ENCODE measurements at places on chromosomes 16 and 17.

- no peaks in the 10 kb centered on the region for H3K27me3 ChIP-seq
- H3K4me1 ChIP-seq, result peaks cover 6% of the 10 kb centered on the region
- no peak overlapping the region for H3K4me3 ChIP-seq
- no peak for DNase-seq
Measured at GRCh38 chr17:56206351-56206750, 53.1 kb downstream of the ANKFN1 start.

GRCh38 chr17:32870027-32870670 lies 6.8 kb downstream of the MYO1D start:
- H3K27ac ChIP-seq, result no peak overlapping the region
- H3K36me3 ChIP-seq, result no peaks in the 10 kb centered on the region
- no peak overlapping the region for H3K4me3 ChIP-seq
- DNase-seq, result no peak
- H3K27me3 ChIP-seq, result no peaks in the 10 kb centered on the region

DNA sequence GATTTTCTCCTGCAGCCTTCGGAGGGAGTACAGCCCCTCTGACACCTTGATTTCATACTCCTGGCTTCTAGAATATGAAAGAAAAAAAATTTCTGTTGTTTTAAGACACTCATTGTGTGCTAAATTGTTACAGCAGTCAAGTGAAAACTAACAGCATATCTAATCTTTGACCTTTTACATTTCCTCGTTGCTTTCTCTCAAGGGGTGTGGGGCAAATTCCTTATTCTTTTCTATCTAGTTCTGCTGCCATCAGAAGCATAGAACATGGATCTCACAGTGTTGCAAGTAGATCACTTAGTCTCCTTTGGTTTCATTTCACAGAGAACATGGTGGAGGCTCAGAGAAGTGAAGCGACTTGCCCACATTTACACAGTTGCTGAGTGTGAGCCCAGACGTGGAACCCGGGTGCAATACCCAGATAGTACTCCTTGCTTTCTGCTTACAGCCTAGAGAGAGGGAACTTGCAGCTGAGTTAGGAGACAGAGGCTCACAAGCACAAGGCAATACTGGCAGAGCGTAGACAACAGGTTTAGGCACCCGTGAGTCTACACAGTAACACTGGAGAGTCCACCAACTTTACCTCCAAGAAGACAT lies 28.7 kb upstream of the MMD start:
- no peak for DNase-seq
- H3K4me3 ChIP-seq, result no peak overlapping the region
- H3K36me3 ChIP-seq, result peaks cover 1% of the 10 kb centered on the region

DNA sequence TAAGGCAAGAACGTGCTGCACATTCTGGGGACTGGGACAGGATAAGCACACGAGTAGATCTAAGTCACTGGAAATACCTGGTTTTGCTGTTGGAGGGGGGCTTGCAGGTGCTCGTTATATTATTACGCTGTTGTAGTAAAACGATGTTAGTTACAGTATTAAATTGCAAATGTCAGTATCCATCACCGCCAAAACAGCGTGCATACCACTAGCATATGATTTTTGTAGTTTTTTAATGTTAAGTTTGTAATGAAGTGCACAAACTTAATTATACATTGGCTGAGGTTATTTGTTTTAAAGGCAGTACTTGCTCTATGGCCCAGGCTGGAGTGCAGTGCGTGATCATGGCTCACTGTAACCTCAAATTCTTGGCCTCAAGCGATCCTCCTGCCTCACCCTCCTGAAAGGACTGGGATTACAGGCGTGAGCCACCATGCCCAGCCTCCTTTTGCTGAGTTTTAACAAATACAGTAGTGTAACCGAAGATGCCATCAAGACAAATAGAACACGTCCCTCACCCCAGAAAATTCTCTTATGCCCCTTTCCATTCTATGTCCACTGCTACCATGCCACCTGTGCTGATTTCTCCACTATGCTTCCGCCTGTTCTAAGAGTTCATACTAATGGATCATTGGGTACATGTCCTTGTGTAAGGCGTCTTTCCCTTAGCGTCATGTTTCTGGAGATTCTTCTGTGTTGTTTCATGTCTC lies 20.7 kb upstream of the CSNK1D start:
- H3K4me3 ChIP-seq, result peak overlapping the region; percentile 44
- H3K27me3 ChIP-seq, result no peaks in the 10 kb centered on the region

- peaks cover 22% of the 10 kb centered on the region for H3K36me3 ChIP-seq
- H3K4me3 ChIP-seq, result peak overlapping the region; percentile 54
- no peaks in the 10 kb centered on the region for H3K27me3 ChIP-seq
- DNase-seq, result no peak
Measured at GRCh38 chr17:82772026-82772425, 20.2 kb downstream of the TBCD start.

DNA sequence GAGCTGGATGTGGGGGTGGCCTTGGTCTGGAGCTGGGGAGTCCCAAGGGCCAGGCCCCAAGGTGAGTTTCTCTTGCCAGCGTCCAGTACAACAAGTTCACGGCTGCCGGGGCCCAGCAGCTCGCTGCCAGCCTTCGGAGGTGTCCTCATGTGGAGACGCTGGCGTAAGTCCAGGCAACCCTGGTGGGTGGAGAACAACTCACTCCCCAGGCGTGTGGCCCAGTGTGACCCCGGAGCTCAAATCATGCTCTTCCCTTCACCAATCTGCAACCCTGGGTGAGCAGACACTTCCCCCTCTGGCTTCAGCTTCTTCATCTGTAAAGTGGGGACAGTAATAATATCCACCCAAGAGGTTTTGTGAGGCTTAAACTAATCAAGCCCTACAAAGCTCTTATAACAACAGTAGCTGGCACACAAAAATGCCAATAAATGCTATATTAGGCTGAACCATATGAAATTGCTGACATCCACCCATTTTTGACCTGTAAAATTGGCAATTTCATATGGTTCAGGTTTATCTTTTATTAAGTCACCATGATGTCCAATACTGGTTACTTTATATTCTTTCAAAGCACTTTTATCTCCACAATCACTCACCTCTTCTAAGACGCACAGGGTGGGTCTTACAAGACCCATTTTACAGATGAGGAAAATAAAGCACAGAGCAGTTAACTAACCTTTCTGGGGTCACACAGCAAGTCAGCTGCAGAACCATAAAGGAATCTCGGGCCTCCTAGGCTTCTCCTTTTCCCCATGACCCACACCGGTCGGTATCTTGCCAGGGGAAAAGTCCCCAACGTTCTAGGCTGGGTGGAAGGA lies 19.7 kb downstream of the DEXI start:
- DNase-seq, result no peak
- no peak overlapping the region for H3K4me3 ChIP-seq
- H3K36me3 ChIP-seq, result peaks cover 23% of the 10 kb centered on the region
- H3K27ac ChIP-seq, result no peak overlapping the region
- H3K27me3 ChIP-seq, result no peaks in the 10 kb centered on the region
- H3K4me1 ChIP-seq, result no peaks in the 10 kb centered on the region

- H3K4me1 ChIP-seq, result peaks cover 16% of the 10 kb centered on the region
- no peak overlapping the region for H3K27ac ChIP-seq
- H3K36me3 ChIP-seq, result peaks cover 5% of the 10 kb centered on the region
- H3K27me3 ChIP-seq, result no peaks in the 10 kb centered on the region
- no peak overlapping the region for H3K4me3 ChIP-seq
Measured at GRCh38 chr17:80566054-80566400, 21.4 kb downstream of the RPTOR start.

DNA sequence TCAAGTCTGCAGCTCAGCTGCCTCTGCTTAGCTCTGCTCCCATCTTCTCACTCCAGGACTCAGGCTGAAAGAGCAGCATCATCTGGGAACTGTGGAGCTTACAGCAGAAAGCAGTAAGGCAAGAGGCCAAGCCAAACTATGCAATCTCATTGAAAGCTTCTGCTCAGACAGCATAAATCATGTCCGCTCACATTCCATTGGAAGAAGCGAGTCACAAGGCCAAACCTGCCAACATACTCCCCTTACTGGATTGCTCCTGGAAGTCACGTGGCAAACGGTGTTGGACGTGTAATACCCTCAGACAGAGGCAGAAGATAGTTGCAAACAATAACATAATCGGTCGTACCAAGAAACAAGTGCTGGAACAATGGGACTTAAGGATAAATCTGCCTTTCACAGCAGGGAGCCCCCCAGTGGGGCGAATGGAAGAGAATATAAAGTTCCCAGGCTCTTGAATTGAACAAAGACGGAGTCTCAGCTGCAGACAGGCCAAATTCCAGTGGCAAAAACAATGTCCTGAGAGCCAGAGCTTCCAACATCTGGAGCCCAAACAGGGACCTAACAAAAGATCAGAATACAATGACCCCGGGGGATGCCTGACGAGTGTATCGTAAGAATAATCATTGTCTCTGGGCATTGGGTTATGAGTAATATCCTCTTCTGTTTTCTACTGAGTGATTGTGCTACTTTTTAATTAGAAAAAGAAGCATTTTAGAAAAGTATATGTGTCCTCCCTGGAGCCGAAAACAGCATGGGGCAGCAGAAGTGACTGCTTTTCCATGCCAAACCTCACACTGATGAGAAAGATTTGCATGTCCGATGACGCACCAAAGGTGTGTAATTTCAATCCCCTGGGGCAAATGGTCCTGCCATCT lies 68.4 kb downstream of the CMC2 start:
- no peaks in the 10 kb centered on the region for H3K36me3 ChIP-seq
- no peak for DNase-seq
- H3K27ac ChIP-seq, result no peak overlapping the region
- H3K4me3 ChIP-seq, result no peak overlapping the region
- peaks cover 35% of the 10 kb centered on the region for H3K27me3 ChIP-seq

GRCh38 chr16:62978451-62978850 lies 942.2 kb upstream of the CDH8 start:
- H3K27ac ChIP-seq, result no peak overlapping the region
- H3K27me3 ChIP-seq, result no peaks in the 10 kb centered on the region
- H3K4me1 ChIP-seq, result no peaks in the 10 kb centered on the region
- H3K36me3 ChIP-seq, result no peaks in the 10 kb centered on the region

DNA sequence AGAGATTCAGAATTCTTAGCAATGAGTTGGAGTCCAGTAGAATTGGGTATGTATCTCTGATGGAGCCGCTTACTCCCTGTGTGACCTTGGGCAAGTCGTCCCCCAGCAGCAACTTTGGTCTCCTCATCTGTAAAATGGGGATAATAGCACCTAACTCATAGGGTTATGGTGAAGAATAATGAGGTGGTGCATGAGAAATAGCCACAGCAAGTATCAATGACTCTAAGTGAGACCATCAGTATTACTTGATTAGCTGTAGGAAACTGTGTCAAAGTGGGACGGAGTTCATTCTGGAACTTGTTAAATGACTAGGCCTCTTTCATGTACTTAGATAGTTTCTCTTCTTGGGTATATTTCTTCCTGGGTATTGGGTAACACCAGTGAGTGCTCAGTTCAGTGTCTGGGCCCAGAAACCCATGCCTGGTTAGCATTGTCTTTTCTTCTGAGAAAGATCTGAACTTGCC lies 6.4 kb downstream of the PRKCB start:
- DNase-seq, result no peak
- peak overlapping the region; percentile 3 for H3K4me3 ChIP-seq
- no peaks in the 10 kb centered on the region for H3K27me3 ChIP-seq
- peaks cover 78% of the 10 kb centered on the region for H3K4me1 ChIP-seq

DNA sequence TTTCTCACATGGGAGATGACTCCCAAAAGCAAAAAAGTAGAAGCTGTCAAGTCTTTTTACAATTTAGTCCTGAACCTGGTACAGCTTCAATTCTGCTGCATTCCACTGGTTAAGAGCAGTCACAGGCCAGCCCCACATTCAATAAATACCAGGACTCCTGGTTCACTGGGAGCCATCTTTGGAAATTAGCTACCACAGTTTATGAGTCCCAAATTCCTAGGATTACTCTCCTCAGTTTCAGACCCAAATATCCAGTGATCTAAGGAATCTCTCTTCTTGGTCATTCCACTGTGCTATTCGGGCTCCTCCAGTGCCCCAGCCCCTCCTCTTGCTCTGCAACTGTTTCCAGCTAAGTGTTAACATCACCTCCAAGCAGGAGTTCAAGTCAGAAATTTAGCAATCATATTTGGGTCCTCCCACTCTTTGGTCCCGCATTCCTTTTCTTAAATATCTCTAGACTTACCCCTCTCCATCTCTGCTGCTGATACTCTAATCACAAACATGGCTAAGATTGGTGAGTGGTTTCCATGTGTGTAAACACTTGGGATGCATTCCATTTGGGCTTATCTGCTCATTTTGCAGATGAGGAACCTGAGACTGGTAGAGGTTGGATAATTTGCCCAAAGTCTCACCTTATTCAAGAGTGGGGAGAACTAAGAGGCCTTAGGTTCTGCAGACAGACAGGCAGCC lies 9.6 kb upstream of the WIPF2 start:
- no peaks in the 10 kb centered on the region for H3K36me3 ChIP-seq
- no peak overlapping the region for H3K4me3 ChIP-seq
- DNase-seq, result no peak
- no peaks in the 10 kb centered on the region for H3K4me1 ChIP-seq
- H3K27me3 ChIP-seq, result peaks cover 9% of the 10 kb centered on the region
- no peak overlapping the region for H3K27ac ChIP-seq

DNA sequence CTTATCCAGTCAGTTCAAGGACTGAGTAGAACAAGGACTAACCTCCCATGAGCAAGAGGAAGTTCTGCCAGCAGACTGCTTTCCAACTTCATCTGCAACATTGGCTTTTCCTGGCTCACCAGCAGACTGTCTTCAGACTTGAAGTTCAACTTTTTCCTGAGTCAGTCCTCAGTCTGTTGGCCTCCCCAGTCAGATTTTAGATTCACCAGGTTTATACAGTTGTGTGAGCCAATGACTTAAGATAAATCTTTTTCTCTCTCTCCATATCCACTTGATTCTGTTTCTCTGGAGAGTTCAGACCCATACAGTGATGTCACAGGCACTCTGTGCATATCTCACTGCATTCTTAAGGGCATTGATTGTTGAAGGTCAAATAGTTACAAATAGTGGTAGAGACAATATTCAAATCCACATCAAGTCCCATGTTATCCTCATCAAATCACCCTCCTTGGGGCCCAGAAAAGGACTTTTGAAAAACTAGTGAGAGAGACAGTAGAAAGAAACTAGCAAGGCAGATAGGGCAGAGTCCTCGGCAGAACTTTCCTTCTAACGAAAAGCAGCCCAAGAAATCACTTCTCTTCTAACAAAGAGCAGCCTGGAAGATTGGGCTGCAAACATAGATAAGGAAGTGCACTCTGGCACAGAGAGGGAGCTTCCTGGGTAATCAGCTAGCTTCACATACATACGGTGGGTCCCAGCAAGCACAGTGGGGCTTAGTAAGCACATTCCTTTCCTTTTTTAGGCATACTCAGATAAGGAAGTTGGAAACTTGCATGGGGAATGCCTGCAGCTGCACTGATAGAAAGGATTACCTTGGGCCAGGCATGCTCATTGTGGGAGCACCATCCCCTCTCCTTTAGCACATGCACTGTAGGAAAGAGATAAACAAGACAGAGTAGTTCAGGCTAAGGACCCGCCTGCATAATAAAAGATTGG lies 132.3 kb upstream of the FAM20A start:
- no peaks in the 10 kb centered on the region for H3K36me3 ChIP-seq
- no peak overlapping the region for H3K4me3 ChIP-seq
- peaks cover 47% of the 10 kb centered on the region for H3K27me3 ChIP-seq
- H3K27ac ChIP-seq, result no peak overlapping the region

- DNase-seq, result no peak
- no peak overlapping the region for H3K4me3 ChIP-seq
- H3K36me3 ChIP-seq, result peaks cover 1% of the 10 kb centered on the region
- peaks cover 56% of the 10 kb centered on the region for H3K27me3 ChIP-seq
- no peak overlapping the region for H3K27ac ChIP-seq
- H3K4me1 ChIP-seq, result no peaks in the 10 kb centered on the region
Measured at GRCh38 chr17:19750835-19751234, 2.7 kb upstream of the ALDH3A1 start.

GRCh38 chr17:79183293-79184158 lies 108.9 kb downstream of the ENGASE start:
- peaks cover 65% of the 10 kb centered on the region for H3K27me3 ChIP-seq
- H3K4me1 ChIP-seq, result no peaks in the 10 kb centered on the region
- DNase-seq, result no peak
- H3K4me3 ChIP-seq, result no peak overlapping the region
- no peaks in the 10 kb centered on the region for H3K36me3 ChIP-seq

Data from central memory CD8-positive, alpha-beta T cell (primary cell).